Hindlimb muscle (tissue), 1 donor: ENCODE measurements at places on chromosomes 2 and 18. TPM values are rescaled to one million over a fixed set of nuclear protein-coding genes. Genes with fewer than 3 reads are reported as not detected.

DNA sequence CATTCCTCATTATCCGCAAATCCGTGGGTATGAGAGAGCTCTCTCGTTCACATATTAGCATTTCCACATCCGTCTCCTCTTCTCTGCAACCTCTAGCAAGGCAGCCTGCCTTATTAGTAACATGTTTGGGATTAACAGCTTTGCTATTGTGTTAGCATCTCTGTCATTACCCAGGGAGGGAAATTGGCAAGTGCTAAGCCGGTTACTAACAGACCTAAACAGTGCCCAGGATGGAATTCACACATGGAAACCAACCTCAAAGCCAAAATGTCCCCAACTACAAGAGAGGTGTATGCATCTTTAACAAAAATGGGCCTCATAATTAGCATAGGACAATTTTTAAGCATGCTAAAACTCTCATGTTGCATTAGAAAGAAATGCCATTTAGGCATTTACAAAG, 309.0 kb upstream of the MEIS1 start:
- no peak for DNase-seq

The SLC30A3 gene
- polyA plus RNA-seq, result 2.8 TPM

GRCh38 chr2:13005048-13005447, 288.3 kb downstream of the TRIB2 start:
- no peak for DNase-seq

The CXCR1 gene
- polyA plus RNA-seq, result not detected

The FER1L5 gene
- polyA plus RNA-seq, result 3.9 TPM

GRCh38 chr2:99900556-99900955, 241.8 kb downstream of the AFF3 start:
- DNase-seq, result peak; percentile 21

The CRYGC gene
- polyA plus RNA-seq, result not detected
